Iris pigment epithelial cell (primary cell): ENCODE measurements at places on chromosomes 3 and 15.

GRCh38 chr3:184812662-184813042, 686 bp downstream of the VPS8 start:
- no peak for DNase-seq

DNA sequence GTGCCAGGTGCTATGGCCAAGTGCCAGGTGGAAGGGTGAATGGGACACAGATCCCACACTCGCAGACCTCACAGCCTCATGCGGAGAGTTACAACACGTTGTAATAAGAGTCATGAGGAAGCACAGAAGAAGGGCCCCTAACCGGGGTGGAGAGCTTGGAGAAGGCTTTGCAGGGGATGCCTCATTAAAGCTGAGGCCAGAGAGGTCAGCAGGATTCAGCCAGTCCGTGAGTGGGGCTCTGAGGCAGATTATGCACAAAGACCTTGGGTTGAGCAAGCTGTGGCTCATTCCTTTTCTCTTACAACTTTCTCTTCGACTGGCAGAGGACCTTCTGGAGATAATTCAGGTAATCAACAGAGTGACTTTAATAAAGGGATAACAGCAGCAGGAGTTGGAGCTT, 65.3 kb upstream of the SNRK start:
- DNase-seq, result peak; percentile 55

- no peak for DNase-seq
Observed at GRCh38 chr3:127753898-127754410, 68.4 kb downstream of the MGLL start.

- DNase-seq, result peak; percentile 39
Observed at GRCh38 chr15:80309769-80310384, 57.9 kb upstream of the CTXND1 start.

DNA sequence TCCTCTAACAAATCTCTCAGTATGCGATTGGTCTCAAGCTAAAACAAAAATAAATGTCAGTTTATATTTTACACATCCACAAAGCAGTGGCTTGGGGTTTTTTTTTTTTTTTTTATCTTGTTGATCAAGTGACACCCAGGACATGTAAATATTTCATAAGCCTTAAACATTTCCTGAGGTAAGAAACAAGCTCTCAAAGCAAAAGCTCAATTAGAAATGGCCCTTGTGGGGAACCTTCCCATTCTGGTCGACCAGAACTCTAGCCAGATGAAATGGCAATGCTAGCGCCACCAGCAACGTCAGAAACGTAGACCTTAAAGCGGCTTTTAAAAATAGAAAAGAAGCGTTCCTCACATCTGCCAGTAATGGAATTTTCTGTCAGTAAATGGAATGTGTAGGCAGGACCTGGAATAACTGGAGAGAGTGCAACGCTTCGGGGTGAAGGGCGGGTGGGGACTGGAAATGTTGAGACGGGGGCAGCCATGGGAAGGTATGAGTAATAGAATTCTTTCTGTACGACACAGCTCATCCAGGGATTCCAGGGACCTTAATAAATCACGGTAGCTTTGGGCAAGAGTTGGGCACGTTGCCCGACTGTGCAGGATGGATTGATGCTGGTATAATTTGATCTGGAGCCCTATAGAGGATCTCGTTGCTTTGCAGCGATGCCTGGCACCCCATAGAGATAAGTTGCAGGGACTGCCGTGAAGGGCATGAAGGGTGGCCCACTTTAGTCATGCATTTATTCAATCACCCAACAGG, 44.4 kb downstream of the BTD start:
- peak; percentile 83 for DNase-seq

DNA sequence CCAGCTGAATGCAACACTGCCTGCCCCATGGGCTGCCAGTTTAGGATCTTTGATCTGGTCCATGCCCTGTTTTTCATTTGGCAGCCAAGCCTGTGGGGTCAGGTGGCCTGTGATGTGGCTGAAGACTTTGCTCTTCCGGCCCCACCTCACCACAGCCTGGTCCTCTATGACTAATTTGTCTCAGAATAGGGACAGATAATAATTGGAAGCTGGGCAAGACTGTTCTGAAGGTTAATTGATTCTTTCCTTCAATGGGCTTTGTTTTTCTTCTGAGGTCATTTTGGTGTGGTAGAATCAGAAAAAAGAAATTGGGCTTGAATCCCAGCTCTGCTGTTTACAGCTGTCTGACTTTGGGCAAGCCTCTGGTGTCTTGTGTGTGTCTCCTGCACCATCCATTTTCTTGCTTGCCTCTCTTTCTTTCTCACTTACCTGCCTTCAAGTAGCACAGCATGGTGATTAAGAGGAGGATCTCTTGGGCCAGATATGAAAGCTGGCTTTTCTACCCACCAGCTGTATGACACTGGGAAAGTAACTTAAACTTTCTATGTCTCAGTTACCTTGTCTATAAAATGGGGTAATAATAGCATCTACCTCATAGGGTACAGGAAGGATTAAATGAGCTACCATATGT, 24.2 kb downstream of the ABHD2 start:
- no peak for DNase-seq
